Stimulated activated CD8-positive, alpha-beta memory T cell treated with anti-CD3 and anti-CD28 coated beads, Interleukin-2, amount 100 ng/mL, for 1 hour (primary cell): ENCODE measurements at places on chromosomes 4 and X.
A peak's percentile ranks its signal among the peaks of the same experiment; 100 is the strongest.

GRCh38 chr4:153502584-153502983 lies 36.4 kb downstream of the TMEM131L start:
- DNase-seq = no peak

DNA sequence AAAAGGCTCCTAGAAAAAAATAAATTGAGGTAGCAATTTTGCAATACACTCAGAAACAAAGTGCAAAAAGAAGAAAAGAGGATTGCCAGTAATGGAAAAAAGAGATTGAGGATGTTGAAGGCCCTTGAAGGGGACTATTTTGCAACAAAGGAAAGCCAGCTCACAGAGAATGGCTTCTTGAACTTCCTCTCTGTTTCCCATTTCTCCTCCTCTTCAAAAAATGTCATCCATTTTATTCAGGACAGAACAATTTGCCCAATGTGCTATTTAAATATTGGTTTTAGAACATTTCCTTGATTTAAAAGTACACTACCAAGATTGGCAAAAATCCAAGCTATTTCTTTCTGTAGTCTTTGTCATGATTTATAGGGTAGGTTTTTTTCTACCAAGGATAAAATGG lies 60.2 kb downstream of the GASK1B start:
- DNase-seq = no peak

DNA sequence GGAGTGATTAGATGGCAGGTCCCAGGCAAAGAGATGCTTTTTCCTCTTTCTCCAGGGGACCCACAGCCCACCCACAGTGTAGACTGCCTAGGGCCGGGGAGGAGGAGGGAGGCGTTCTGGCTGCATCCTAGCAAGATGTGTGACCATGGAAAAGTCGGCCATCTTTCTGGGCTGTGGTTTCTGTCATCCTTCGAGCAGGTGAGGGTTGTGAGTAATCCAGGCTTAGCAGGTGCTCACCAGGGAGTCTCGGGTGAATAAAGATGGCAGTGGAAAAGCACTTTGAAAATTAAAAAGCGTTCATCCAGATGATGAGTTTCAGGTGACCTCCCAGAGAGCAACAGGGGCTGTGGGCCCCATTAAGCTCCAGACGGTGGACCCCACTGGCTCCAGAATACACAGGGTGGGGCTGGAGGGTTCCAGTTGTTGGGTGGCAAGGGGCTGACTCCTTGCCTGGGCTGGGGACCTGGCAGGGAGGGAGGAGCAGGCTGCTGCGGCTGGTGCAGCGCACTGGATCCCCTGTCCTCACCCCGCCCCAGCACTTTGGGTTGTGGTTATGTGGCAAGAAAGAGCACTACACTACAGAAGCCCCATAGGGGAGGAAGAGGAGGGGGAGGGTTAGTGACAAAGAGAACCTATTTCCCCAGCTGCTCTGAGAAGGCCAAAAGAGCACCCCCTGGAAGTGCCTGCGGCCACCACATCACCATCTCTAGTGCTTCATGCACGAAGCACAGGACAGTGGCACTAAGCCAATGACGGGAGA lies 23.7 kb downstream of the ELF4 start:
- no peak for DNase-seq

DNA sequence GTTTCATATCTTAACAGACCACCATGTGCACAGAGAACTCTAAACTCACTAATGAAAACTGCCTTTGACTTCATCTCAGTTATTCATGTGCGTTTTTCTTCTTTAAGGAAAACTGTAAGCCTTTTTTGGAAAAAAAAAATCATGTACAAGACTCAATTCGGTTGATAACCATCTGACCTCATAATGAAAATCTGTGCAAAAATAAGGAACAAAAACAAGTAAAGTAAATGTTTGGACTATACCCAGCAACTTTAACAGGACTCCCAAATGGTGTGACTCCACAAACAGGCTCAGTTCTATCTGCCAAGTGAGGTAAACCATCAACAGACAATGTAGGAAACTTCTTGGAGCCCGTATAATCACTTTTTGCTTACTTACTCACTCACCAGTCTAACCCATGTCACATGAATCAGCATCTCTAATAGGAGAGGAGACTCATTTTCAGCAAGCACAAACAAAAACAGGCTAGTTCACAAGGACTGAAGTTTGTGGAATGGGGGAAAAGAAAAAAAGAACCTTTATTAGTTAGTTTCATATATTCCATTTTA lies 9.3 kb downstream of the APOO start:
- DNase-seq = no peak

DNA sequence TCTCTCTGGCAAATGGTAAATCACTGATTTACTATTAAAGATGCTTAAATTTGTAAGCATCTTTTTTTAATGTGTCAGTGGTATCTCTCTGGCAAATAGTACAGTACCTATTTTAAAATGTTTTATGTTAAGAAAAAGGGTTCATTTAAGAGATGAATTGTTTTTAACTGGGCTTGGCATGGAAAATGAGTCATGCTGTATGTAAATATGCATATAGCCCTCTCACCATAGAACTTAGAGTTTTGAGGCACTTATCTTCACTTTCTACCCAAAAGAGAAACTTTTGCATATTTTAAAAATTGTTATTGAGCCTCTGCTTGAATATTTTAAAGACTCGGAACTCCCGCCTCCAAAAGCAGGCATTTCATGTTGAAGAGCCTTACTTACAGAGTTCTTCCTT lies 37.9 kb downstream of the KLHL34 start:
- no peak for DNase-seq

- DNase-seq = no peak
These were observed 6.5 kb upstream of the PRKG2 start for GRCh38 chr4:81221303-81222081.

DNA sequence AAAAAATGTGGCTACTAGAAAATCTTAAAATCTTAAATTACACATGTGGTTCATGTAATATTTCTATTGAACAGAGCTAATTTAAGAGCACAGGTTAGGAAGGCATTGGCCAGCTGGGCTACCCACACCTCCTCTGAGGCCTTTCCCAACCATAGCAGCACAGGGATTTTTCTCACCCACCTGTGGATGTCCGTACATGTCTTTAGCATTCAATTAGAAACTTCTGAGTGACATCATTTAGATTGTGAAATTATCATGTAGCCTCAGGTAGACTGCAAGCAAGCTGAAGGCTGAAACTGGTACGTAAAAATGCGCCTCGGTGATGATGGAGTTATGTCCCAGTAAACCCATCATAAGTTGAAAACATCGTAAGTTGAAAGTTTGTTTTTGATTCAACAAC lies 31.2 kb downstream of the SCARB2 start:
- no peak for DNase-seq

DNA sequence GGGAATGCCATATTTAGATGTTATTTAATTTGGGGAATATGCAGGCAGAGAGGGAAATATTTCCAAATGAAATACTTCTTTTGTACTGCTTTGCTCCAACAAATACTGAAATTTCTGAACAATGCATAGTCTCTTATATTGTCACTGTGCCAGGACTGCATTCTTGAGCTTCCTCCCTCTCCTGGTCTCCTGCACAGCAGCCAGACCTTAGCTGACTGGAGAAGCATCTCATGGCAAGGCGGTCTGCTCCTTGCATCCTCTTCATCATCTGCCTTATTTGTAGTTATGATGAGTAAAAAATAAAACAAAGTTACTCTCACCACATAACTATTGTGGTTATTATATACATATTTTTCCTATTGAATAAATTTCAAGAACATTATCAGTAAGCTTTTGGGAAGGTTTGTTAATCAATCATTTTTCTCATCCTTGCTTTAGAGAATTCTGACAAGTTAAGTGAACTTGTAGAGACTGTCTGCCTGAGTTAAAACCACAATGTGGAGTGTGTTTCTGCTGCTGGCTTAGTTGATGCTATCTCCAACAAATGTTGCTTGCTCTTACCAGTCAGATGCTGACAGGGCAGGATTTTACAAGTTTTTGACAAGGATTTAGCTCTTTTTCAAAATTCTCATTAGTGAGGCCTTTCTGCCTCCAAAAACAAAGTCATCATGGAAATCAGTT lies 153.6 kb downstream of the SOWAHB start:
- DNase-seq = no peak

GRCh38 chr4:34619531-34620162 lies 1624.7 kb downstream of the ARAP2 start:
- DNase-seq = no peak

DNA sequence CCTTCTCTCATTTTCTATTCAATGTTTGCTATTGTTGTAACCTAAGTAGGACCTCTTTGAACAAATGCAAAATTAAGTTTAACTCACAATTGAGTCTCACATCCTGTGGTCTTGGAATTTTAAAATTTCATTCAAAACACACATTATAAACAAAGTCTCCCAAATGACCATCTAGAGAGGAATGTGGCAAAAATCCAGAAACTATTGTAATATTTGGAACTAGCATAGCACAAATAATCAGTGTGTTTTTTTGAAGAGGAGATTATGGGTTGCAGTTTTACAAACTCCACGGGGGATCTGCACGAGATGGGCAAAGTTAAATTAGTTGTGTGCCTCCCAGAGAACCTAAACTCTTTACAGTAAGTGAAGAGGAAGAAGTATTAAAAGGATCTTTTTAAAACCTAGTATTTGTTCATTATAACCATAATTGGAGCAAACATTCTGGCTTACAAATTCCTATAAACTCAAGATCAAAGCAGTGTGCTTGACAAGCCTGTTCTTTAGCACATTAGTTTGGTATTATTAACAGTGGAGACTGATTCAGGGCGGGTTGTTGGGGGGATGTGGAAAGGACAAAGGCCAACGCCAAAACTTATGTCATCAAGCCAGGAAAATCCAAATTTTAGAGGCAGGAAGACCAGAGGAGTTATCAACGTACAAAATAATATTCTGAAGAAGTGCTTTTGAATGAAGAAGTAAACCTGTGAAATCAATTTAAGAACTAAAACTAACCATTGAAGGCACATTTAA lies 22.4 kb upstream of the RBPJ start:
- no peak for DNase-seq

DNA sequence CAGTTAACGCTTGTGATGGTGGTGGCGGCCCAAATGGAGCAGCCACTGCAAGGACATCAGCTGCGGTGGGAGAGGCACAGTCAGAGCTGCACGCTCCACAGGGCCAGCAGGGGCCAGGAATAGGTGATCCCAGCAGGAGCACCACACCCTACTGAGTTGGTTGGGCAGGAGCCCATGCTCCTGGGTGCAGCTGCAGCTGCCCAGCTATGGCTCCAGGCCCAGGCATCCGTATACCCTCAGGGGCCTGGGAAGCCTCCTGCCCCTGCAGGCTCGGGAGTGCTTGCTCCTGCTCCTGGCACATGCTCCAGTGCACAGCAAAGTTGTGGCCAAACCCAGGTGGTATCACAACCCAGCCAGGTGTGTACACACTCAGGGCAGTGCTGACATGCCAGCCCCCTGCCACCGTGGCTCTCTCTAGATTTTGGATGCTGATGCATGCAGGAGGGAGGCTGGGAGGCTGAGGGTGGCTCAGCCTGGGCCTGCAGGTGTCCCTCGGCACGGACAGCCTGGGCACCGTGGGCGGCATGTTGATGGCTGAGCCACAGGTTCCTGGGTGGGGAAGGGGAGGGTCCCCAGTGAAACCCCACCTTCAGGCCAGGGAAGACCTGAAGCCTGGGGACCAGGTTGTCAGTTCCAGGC lies 150.2 kb downstream of the CXXC4 start:
- no peak for DNase-seq

GRCh38 chr4:184848510-184848909 lies 22.7 kb upstream of the ACSL1 start:
- DNase-seq = no peak

GRCh38 chr4:7311205-7311604 lies 118.9 kb downstream of the SORCS2 start:
- no peak for DNase-seq

DNA sequence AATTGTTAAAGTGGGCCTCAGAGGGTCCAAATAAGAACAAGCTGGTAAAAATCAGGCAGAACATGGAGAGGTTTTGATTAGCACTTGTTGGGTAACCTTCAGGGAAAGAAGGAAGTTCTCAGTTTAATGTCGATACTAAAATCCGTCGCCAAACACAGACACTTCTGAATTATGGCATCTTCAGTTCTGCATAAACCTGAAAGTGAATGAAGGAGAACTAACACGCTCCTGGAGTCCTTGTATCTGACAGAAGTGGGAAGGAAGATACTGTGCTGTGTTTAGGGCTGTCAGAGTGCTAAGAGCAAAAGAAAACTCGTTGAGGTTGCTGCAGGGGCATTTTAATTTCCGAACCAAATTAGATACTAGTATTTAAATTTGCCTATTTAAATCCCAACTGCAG lies 106.2 kb downstream of the TMA16 start:
- DNase-seq = no peak

- no peak for DNase-seq
These were observed 242.4 kb downstream of the FRAS1 start for GRCh38 chr4:78299565-78299972.

- peak; percentile 19 for DNase-seq
These were observed 30.4 kb downstream of the CFAP299 start for GRCh38 chr4:80365928-80366327.

- DNase-seq = no peak
These were observed 49.8 kb upstream of the TNIP3 start for GRCh38 chr4:121213940-121214339.

DNA sequence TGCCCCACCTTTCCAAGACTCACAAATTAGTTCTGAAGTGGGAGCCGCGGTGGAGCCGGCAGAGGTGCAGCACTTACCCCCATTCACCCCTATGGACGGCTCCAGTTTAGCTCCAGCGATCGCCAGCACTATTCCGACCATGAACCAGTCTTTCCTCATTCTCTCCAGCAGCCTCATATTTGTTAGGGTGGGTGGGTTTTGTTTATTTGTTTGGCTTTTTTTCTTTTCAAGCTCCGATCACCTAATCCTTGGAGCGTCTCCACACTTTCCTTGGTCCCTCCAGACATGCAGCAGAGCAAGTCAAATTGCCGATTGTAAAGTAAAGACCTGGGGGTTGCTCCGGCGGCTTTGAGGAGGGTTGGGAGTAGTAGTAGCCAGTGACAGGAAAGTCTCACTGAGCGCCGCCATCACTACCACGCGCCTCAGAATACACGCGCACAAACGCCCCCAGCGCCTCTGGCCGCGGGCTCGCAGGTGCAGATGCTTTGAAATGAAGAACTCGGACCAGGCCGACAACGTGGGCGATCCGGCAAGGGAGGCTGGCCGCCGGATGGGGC lies at the start of gene SLC10A7:
Gene SLC10A7, minus strand, starts transcription at position 400 of the 557 bp plus-strand sequence. Its CDS starts 223 bp downstream, at position 177.
- DNase-seq = peak; percentile 47

- DNase-seq = no peak
These were observed 52.7 kb upstream of the ZCCHC13 start for GRCh38 chrX:74251006-74251930.

DNA sequence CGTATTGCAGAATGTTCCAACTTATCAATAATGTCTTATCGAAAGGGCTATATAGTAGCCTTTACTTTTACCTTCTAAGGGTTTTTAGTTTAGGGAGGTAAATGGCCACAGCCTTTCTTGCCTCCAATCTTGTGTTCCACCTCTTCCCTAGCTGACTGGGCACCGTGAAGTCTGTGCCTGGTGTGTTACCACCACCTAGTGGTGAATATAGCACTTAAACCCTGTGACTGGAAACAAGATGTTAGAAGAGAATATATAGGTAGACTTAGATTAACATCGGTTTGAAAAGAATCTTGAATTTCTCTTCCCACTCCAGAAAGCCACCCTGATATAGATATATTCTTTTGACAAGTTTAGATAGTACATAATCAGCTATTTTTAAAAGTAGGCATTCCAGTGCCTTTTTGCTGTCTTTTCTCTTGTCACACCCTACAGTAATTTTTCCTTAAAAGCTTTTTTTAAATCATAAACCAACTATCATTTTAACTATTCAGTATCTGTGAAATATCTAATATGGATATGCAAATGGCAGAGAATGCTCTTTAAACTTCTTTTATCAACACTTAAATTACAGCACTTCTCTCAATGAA lies 27.8 kb upstream of the ADH7 start:
- DNase-seq = peak; percentile 3
